Brain (organoid and tissue), 16 donors: ENCODE measurements at places on chromosomes 4 and X.

GRCh38 chr4:37865450-37865849 is 25.4 kb upstream of the TBC1D1 start:
- DNase-seq = no peak

DNA sequence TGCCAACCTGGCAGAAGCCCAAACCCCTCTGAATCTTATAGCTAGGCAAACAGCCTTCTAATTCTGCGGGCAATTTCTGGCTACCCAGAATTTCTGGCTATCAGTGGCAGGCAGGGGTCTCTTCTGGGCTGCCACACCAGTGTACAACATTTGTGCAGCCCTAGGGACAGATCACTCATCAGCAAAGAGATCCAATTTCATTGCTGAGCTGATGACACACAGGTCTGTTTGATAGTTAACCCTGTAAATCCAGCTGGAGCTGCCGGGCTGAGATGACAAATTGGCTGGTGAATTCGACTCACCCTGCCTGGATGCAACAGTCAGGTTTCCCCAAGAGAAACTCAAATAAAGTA is 2.4 kb downstream of the MID1 start:
- DNase-seq = peak; percentile 40

DNA sequence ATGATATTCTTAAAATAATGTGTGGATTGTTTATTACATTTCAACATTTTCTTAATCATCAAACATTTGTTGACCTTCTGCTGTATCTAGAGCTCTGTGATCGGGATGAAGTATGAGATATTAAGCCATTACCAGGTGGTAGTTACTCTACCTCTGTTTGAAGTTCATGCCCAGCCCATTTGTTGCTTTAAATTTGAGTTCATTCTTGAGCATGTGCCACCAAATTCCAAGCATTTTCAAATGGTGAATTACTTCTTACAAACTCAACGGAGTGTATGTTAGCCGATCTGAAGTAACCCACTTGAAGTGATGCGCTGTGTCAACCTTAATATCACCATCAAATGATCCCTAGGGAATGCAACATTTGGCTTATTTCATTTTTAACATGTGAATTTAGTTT is 7.3 kb upstream of the DTHD1 start:
- no peak for DNase-seq

DNA sequence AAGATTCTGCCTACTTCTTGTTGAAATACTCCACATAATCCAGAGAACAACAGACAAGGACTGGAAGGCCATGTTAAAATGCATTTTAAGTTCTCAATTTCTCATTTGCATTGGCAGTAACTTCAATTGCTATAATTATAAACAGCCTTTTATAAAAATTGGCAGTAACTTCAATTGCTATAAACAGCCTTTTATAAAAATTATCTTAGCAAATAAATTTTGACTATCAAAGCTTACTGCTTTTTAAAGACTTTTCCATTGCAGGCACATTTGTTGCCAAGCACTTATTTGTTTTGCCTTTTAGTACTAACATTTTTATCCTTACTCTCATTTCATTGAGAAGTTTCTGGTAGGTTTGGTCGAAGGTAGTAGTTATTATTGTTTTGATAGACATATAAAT is 17.8 kb downstream of the SCFD2 start:
- no peak for DNase-seq

GRCh38 chrX:72305286-72306084 is at the start of gene CITED1:
TSS of gene CITED1 (minus strand) at chrX:72305914. CDS start at chrX:72302869, 3,045 bp downstream.
- DNase-seq = peak; percentile 21

DNA sequence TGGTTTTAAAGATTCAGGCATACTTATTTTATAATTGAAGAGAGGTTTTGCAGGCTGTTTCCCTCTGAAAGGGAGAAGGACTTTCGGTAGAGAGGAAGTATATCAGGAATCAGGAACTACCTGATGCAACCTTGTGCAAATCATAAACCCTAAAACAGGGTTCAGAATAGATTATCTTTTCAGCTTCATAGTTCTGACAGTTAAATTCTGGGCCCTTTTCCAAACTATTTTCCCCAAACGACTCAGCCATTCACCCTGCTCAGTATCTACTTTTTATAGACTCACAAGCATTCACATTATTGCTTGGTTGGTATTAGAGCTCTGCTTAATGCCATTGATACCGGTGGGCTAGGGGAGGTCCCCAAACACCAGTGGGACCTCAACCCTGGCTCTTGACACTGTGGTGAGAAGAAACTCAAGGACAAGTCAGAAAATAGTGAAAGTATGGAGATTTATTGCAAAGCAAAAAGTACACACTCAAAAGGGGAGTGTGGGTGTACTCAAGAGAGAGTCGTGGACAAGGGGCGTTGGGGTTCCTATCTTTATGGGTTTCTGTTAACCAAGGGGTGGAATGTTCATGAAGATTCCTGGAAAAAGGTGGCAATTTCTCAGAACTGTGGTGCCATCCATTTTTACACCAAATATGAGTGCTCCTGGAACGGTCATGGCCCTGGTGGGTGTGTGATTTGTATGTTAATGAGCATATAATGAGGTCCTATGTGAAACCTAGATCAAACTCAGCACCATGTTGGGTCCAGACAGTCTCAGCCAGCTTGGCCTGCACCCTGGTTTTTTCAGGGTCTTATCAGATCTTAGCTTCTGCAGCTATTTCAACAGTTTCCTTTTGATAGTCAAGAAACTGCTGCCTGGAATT is 238.3 kb downstream of the DCLK2 start:
- no peak for DNase-seq

- DNase-seq = no peak
Measured at GRCh38 chr4:153234885-153235284, 30.6 kb downstream of the TRIM2 start.

DNA sequence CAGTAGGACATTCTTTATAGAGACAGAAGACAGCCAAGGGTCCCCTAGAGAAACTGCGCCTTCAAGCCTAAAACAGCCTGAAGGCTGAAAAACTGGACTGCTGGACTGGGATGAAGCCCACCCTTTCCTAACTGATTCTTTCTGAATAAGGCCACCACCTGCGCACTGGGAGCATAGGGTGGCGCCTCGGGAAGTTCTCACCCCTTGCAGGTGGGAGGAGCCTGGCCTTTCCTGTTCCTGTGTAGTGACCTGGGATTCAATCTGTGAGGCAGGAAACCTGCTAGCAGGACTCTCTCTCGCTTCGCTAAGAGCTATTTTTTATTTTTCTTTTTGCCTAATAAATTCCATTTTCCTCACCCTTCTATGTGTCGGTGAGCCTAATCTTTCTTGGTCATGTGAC is 61.8 kb upstream of the KLHL13 start:
- DNase-seq = no peak

GRCh38 chr4:156710365-156711192 is 261.0 kb downstream of the PDGFC start:
- DNase-seq = no peak

- DNase-seq = no peak
Measured at GRCh38 chr4:56976283-56976836, 1.0 kb downstream of the NOA1 start.

DNA sequence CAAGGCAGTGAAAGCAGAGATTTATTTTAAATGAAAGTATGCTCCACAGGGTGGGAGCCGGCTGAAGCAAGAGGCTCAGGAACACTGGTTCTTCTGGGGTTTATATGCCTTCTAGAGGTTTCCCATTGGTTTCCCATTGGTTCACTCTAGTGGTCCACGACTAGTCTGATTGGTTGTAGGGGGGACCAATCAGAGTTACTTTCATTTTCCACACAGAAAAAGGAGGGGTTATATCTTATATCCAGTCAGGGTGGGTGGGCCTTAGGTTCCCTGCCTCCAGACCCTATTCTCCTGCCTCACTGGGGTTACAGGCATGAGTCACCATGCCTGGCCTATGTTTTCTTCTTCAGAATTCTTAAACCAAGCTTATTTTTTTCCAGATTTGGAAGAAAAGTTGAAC is 101.6 kb downstream of the KLHL8 start:
- no peak for DNase-seq

- DNase-seq = no peak
Measured at GRCh38 chr4:128604840-128605239, 204.7 kb upstream of the JADE1 start.

- no peak for DNase-seq
Measured at GRCh38 chrX:30620980-30621618, 32.1 kb upstream of the GK start.

GRCh38 chr4:72314869-72315268 is 254.2 kb downstream of the ADAMTS3 start:
- DNase-seq = peak; percentile 59

DNA sequence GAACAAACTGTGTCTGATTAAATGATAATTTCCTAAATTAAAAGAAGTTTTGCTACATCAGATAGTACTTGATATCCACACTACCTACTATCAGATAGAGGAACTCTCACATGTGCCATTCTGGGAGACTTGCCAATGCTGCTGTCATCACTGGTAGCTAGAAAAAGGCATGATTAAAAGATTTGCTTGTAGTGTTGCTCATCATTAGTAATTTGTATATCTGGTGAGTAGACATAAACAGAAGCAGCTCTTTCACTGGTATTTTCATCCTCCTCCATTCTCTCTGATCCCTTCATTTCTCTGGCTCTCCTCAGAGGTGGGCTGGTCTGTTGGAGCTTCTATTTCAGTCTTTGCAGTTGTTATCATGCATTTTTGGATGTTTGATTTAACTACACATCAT is 56.0 kb downstream of the SPRY1 start:
- DNase-seq = peak; percentile 79

GRCh38 chr4:149531861-149532260 is 283.8 kb downstream of the IQCM start:
- DNase-seq = no peak

GRCh38 chr4:24971192-24971591 is 58.4 kb upstream of the CCDC149 start:
- no peak for DNase-seq

- DNase-seq = no peak
Measured at GRCh38 chr4:182454440-182455013, 211.3 kb downstream of the TENM3 start.

DNA sequence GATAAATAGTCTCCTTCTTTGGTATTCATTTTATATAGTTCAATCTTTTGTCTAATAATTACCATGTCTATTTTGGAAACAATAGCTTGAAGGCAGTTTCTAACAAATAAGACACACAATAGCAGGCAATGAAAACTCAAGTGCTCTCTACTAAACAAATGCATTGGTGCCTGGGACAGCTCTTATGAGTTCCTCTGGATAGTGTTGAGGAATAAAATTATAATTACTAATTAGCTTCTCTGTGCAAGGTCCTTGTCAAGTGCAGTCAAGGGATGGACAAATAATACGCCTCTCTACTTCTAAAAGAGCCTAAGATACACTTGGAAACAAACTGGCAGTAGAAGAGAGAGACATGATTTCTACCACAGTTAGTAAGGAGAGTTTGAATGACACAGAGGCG is 229.0 kb upstream of the GLRA2 start:
- no peak for DNase-seq

GRCh38 chr4:148852092-148852699 is 410.0 kb upstream of the NR3C2 start:
- DNase-seq = no peak

GRCh38 chrX:22171287-22172060 is 101.2 kb upstream of the CBLL2 start:
- no peak for DNase-seq

GRCh38 chr4:152607178-152607577 is 71.3 kb upstream of the FBXW7 start:
- no peak for DNase-seq

DNA sequence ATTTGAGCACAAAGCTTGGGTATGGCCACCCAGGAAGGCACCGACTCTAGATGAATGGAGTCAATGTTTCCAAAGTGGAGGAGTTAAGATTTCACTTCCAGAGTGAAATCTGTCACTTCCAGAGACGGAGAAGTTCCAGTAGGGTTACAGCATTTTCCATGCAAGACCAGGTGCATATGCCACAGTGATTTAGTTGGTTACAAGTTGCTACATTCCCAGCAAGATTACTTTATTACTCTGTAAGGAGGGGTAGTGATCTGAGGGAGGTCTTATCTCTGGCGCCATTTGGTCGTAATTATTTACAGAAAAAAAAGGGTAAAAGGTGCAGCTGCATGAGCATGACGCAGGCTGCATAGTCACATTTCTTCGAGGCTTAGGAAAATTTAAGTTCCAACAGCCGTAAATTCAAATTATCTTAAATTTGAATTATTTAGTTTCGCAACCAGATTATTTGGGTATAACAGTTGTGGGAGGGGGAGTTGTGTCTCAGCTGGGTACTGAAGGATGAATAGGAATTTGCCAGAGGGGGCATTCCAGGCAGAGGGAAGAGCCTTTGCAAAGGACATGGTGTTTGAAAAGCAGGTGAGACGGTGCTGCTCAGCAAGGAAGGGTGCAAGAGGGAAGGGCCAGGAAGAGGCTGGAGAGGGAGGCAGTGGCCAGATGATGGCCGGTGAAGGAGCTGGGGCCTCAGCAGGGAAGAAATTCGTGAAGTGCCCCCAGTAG is 17.4 kb upstream of the AFAP1 start:
- no peak for DNase-seq
